ENCODE measurements at places on chromosomes 12 and 14. TPM values are rescaled to one million over a fixed set of nuclear protein-coding genes. Genes with fewer than 3 reads are reported as not detected.

Gene CLEC7A
- not detected for total RNA-seq

DNA sequence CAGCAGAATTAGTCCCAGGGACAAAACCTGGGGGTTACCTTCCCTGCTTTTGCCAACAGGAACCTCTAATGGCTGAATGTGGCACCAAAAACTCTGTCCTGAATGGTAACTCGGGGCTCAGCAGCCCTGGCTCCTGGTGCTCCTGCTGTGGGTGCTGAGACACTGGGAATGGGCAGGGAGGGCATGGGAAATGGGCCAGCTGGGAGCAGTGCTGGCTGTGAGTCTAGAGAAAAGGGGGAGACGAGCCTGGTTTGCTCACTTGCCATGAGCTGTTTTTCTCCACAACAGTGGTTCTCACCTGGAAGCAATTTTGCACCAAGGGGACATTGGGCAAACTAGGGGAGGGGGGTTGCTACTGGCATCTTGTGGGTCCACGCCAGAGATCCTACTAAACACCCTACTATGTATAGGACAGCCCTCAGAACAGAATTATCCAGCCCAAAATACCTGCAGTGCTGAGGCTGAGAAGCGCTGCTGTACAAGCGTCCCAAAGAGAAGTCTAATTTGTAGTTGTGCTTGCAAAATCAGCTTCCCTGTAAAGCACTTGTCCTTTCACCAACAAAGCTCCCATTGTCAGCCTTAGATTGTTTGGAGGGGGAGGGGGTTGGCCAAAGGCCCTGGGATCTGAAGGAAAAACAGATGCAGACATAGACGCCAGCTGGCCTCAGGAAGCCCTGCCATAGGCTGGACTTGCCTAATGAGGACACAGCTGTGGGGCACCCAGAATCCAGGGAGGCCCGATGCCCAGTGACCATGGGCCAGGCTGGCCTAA is 3.6 kb downstream of the LRRC74A start:
- no peak for DNase-seq

- DNase-seq, result no peak
These were observed 188.3 kb downstream of the GXYLT1 start for GRCh38 chr12:41956353-41956752.

Gene CLEC14A
- total RNA-seq, result not detected

DNA sequence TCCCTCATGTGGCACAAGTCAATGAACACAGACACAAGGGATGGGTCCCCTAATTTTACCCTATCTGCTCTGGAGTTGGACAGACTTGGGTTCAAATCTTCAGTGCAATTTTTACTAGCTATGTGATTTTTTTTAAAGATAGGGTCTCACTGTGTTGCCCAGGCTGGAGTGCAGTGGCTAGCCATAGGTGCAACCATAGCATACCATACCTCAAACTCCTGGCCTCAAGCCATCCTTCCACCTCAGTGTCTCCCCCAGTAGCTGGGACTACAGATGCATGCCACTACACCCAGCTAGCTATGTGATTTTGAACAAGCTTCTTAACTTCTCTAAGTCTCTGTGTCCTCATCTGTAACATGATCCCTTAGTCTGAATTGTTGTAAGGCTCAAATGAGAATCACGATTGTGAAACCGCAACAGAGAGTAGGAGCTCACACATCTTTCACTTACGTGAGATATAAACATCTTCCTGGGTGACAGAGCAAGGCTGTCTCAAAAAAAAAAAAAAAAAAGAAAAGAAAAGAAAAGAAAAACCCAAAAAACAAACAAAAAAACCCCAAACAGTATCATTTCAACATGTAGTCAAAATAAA is 4.7 kb downstream of the CALCOCO1 start:
- no peak for DNase-seq

DNA sequence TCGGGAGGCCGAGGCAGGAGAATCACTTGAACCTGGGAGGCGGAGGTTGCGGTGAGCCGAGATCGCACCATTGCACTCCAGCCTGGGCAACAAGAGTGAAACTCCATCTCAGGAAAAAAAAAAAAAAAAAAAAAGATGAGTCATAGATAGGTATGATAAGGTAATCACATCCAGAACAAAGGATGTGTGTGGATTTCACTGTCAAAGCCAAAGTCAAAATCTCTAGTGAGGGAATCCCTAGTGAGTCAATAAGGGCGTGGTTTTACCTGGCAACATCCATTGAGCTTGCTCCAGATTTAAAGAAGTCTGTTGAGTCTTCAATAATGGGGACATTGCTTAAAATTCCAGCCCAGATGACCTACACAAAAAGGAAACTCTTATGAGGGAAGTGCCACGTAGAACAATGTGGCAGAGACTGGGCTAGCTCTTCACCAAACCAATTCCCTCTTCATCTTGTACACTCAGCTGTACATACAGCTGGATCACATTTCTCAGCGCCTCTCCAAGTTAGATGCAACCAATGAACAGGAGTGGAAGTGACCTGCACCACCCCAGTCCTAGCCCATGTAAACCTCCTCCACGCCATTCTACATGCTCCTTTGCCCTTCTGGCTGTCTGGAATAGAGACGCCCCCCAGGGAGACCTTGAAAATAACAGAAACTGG is 23.4 kb downstream of the ALDH1L2 start:
- no peak for DNase-seq

GRCh38 chr12:3259973-3260372 is 182.8 kb downstream of the TSPAN9 start:
- DNase-seq, result no peak

DNA sequence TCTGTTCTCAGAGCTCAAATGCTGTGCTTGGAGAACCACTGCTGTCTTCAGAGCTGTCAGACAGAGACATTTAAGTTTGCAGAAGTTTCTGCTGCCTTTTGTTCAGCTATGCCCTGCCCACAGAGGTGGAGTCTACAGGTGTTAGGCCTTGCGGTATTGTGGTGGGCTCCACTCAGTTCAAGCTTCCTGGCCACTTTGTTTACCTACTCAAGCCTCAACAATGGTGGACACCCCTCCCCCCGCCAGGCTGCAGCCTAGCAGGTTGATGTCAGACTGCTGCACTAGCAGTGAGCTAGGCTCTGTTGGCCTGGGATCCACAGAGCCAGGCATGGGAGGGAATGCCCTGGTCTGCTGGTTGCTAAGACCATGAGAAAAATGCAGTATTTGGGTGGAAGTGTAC is 323.8 kb downstream of the BCAT1 start:
- DNase-seq, result no peak

Gene CNTN1
- total RNA-seq, result not detected

Gene PPP1R36
- not detected for total RNA-seq

Gene BEGAIN
- total RNA-seq, result not detected

GRCh38 chr12:49990273-49990672 is 17.5 kb downstream of the AQP6 start:
- no peak for DNase-seq

- DNase-seq, result no peak
These were observed 13.5 kb upstream of the NGB start for GRCh38 chr14:77284466-77284865.

DNA sequence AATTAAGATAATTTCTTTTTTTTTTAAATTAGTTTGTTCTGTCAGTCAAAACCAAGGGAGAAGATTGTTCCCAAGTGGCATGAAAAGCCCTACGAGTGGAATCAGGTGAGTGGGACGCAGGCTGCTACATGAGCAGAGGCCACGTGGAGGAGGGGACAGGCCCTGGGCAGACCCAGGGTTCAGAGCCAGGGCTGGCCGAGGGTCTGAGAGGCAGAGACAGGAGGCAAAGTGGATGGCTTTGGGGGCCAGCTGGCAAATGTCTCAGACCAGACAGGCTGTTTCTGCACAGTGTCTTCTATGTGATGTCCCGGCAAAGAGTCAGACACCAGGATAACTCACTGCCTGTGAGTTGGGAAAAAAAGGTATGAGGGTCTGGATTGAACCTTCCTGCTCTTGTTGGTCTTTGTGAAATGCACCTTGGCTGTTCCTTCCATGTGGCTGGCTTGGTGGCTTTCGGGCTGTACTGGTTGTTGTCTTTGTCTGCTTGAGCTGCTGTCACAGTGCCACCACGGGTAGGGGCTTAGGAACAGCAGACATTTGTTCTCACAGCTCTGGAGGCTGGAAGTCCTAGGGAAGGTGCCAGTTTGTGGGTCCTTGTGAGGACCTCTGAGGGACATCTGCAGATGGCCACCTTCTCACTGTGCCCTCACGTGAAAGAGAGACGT is 35.8 kb upstream of the ASPG start:
- DNase-seq, result no peak

- DNase-seq, result no peak
These were observed 141.2 kb downstream of the MED13L start for GRCh38 chr12:116136340-116136739.
